ENCODE measurements at places on chromosomes 6 and 20.

- DNase-seq = no peak
Observed at GRCh38 chr20:8981482-8981881, 87.4 kb upstream of the PLCB4 start.

- no peak for DNase-seq
Observed at GRCh38 chr6:18350712-18351111, 36.4 kb upstream of the RNF144B start.

DNA sequence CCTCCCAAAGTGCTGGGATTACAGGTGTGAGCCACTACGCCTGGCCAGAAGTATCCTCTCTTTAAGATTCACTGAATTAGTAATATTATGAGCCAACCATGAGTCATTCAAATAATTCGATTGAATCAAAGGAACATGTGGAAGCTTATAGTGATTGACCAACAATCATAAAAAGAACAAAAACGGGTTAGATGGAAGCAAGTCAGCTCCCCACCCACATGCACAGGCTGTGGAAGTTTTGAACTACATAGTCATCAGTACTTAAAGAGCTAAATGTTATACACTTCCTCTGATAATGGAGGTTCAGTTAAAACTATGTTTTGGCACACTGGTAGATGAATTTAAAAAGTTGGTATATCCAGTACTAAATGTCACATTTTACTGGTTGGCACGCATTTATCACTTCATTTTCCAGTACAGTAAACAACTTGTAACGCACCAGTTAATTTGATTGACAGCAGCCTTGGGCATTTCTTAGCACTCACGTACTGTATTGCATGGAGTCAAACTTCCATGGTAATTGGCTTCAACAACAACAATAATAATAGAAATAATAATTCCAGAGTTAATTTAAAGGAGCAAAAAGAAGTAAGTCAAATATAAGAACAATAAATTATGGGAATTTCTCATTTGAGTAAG lies 1107.3 kb upstream of the MAP3K7 start:
- DNase-seq = no peak

GRCh38 chr20:59075934-59076508 lies 33.4 kb upstream of the PRELID3B start:
- no peak for DNase-seq

GRCh38 chr20:36861875-36862801 lies 13.8 kb upstream of the TLDC2 start:
- peak; percentile 79 for DNase-seq

GRCh38 chr6:21885532-21886114 lies 292.1 kb downstream of the SOX4 start:
- DNase-seq = peak; percentile 48

DNA sequence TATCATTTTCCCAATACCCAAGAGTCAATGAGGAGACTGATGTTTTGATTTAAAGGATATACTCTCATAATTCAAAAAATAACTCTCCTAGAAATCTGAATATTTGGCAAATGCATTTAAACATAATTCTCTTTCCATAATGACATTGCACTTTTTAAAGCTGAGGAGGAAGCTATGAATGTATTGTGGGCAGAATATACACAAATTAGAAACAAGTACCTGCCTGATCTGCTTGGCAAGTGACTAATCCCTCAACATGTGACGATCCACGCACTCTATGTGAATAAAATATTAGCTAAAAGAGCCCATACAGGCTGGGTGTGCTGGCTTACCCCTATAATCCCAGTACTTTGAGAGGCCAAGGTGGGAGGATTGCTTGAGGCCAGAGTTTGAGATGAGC lies 88.3 kb upstream of the CCDC28A start:
- no peak for DNase-seq

DNA sequence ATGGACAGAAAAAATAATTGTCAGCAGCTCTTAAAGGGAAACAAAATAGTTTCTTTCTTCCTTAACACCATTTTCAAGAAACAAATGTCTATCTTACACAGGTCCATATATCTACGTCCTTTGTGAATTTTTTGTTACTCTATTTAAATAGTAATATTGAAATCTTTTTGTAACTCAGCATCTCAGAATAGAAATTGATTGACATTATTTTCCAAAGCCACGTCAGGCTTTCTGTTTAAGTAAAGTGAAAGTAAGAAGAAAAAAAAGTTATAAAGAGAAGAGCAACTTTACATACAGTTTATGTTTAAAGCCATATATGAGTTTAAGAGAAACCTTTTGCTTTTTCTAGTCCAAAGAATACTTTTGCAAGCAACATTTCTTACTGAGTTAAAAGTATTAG lies 402.9 kb upstream of the SOX4 start:
- no peak for DNase-seq

DNA sequence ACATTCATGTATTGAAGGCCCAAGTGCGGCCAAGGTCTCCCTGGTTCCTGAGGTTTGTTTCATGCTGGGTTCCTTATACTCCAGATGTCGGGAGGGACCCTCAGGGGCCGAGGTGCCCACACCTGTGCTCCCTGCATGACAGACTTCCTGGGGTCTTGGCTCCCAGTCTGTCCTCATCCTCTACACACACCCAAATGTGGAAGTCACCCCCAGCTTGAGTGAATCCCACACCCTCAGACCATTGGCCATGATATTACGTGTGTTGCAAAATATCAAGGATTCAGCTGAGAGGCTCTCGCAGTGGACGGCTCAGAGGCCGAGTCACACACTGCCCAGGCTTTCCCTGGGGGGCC lies 82.2 kb upstream of the DUSP22 start:
- DNase-seq = no peak

- DNase-seq = no peak
Observed at GRCh38 chr20:1378735-1379125, 14.1 kb downstream of the FKBP1A start.

DNA sequence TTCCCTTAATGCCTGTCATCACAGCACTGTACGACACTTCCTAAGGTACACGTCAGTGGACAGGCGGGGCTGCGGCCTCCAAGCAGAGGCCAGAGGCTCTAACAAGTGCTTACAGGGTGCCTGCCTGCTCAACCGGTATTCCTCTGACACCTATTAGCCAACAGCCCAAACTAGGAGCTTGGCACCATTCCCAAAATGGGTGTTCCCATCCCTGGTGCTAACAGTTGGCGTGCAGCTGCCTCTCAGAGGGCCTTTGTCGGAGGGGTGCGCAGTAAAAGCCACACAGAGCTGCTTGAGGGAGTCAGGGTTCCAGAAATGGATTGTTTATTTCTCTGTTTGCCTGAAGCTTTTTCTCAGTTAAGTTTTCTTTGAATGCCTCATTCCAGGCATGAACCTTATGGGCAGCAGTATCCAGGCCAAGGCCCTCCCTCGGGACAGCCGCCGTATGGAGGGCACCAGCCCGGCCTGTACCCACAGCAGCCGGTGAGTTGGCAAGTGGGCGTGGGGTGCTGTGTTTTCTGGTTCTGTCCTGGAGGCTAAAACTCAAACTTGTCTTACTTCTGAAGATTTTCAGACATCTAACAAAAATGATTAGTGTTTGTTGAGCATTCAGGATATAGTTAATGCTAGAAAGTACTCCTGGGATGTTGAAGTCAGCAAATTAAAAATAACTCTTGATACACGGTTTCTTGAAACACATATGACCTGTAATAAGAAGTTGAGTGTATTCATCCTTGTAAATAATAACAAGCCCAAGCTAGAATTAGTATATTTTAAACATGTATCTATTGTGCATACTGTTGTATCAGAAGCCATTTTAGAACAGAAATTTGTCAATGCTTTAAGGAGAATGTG lies 124.7 kb downstream of the TMEM242 start:
- no peak for DNase-seq

- no peak for DNase-seq
Observed at GRCh38 chr20:46683011-46683667, 6.1 kb downstream of the TP53RK start.

DNA sequence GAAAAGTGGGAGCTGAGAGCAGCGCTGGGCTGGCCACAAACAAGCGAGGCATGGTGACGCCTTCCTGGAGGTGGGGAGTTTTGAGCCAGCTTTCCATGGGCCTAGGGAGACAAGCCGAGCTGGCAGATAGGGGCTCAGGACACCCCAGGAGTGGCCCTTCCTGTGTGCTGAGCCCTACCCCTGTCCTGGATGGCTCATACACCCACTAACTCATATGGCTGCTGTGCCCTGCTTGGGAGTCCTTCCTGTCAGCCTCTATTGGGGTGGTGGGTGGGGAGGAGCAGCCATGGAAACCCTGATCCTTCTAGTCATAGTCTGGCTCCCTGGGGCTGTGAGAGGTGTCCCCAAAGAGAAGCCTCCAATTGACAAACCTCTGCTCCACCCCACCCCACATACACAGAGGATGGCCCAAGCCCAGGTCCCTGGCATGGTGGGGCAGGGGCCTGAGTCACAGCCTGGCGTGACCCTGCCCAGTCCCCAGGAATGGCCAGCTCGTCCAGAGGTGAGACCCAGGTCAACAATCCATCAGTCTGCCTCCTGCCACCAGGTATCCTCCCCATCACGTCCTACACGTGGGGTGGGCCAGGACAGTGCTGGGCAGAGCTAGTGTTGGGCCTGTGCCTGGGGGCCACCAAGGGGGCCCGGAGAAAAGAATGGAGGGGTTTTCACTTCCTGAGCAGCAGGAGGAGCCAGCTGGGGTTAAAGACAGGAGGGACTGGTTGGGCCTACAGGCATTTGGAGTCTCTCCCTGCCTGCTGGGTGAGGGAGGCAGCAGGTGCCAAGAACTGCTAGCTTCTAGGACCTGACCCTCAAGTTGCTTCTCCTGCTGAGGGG lies 52.2 kb downstream of the MRPL14 start:
- DNase-seq = peak; percentile 36

GRCh38 chr6:80433010-80433672 lies 326.7 kb downstream of the BCKDHB start:
- peak; percentile 73 for DNase-seq

DNA sequence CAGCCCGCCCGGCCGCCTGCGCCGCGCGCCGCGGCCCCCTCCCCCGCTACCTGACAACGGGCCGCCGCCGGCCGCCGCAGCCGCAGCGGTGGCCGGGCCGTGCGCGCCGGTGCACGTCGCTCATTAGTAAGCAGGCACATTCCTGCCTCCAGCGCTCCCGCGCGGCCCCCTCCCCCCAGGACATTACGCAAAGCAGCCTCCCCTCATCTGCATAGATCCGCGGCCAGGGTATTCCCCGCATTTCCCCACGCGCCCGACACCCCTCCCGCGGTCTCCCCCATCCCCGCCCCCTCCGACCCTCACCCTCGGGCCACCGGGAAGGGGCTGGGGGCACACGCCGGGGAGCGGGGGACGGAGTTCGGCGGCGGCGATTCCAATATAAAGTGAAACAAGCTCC lies at the start of gene HIVEP2:
HIVEP2 (minus strand) TSS at position 128 of the 397 bp plus-strand sequence. CDS start 170,438 bp downstream, outside the sequence.
- peak; percentile 90 for DNase-seq

GRCh38 chr6:157101166-157101565 lies 222.2 kb downstream of the TMEM242 start:
- DNase-seq = no peak

DNA sequence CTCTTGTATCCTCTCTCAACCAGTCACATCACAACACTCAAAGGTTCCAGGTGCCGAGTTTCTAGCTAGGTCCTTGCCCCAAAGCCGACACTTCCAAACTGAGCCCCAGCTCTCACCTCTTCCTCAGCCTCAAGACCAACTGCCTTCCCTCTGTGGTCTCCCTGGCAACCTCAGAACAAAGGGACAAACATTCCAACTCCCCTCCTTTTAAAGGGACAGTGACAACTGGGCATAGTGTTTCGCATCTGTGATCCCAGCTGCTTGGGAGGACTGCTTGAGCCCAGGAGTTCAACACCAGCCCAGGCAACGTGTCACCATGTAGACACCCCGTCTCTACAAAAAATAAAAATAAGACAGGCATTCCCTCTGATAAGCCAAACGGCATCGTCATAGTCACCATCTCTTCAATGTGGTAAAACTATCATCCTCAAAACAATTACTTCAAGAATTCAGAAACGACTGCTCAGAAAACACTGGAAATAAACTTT lies 11.3 kb downstream of the DIDO1 start:
- peak; percentile 87 for DNase-seq

DNA sequence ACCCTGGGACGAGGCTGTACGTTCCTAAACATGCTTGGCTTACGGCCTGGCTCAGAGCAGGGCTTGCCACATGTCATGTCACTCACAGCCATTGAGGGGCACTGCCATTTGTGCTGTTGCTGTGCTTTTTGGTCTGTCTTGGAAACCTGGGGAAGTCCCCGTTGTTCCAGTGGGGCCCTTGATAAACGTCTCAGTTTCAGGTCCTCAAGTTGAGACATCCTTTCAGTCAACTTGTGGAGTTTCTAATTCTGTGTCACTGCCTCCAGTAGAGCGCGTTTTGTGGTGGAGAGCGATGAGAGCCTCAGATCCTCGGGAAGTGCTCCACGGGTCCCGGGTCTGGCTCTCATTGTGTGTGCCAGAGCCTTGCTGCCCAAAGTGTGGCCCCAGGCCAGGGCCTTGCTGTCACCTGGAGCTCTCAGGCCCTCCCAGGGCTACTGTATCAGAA lies 43.0 kb upstream of the CCR6 start:
- DNase-seq = no peak

DNA sequence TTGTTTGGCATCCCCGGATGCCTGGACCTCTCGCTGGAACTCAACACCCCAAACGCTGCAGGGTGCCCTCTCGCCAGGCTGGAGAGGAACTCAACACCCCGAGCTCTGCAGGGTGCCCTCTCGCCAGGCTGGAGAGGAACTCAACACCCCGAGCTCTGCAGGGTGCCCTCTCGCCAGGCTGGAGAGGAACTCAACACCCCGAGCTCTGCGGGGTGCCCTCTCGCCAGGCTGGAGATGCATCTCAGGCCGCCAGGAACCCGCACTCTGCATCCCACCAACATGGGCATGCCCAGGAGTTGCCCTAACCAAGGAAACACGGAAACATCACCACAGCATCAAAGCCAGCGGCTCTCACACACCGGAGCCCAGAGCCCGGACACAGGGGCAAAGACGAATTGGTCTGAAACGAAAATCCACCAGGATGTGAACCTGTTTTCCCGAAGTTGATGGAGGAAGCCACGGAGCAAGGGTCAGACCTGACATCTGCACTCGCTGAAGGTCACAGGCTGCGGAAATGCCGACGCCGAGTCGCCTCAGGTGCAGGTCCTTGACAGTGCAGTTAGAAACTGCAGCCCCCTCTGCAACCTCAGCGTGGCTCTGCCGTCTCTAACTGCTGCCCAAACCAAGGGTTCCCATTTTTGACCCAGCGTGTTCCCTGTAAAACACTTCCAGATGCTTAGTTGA lies 37.5 kb downstream of the DLL1 start:
- no peak for DNase-seq

DNA sequence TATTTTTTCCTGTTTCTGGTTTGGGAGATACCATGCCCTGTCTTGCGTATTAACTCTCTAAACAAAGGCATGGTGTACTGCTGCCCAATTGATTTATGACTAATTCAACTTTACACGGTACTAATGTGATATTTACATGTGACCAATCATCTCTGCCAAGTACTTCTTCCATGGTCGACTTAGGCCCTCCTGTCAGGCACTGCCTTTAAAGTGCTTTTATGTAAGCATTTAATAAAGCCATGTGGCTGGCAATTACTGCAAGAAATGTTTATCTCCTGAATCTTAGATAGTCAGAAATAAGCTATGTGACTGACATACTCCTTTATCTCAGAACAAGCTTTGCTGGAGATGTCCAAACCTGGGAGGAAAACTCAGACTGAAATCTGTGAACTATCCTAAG lies 323.4 kb downstream of the BTBD3 start:
- DNase-seq = no peak

- DNase-seq = peak; percentile 36
Observed at GRCh38 chr6:139349464-139350020, 24.9 kb downstream of the CITED2 start.
